SJSA1 (cell line): ENCODE measurements at places on chromosomes 12 and 14.
A peak's percentile ranks its signal among the peaks of the same experiment; 100 is the strongest.

- DNase-seq = no peak
Measured at GRCh38 chr12:117516034-117516433, 154.6 kb upstream of the NOS1 start.

- DNase-seq = no peak
Measured at GRCh38 chr14:90620568-90621077, 195.6 kb downstream of the TTC7B start.

DNA sequence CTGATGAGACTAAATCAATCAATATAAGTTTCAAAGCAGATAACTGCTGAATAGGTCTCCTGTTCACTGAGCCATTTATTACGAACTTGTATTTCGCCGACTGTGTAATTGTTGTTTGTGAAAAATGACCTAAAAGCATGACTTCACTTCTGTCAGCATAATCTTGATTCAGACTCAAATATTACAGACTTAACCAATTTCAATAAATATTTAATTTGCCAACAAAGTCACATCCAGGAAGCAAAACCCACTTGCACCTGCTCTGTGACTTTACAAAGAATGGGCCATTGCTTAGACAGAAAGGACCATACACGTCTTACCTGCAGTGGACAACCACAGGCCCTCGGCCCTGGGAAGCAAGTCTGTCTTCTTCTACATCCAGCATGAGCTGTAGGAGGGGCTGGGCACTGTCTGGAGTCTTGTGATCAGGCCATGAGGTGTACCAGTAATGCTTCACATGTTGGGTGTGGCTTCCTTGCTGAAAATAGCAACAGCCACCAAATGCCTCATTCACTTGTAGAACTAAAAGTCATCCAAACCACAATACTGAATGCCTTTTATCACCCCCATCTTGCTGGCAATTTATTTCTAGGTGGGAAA is 23.5 kb upstream of the PTPRB start:
- peak; percentile 80 for DNase-seq

DNA sequence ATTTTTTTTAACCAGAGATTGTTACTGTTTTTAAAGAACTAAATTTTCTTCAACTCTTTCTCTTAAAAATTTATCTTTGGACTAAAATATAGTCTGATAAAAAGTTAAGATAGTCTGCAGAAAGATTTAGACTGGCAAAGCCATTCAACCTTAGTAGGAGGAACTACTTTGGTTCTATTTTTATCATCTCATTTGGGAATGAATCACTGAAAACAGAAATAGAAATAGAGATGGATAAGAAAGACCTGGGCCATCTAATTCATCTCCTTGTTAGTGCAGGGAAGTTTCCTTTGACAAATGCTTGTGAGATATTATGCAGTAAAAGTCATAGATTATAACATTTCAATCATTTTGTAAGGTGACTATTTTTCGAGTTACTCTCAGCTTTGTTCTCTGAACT is 263.2 kb upstream of the NPAS3 start:
- DNase-seq = no peak

DNA sequence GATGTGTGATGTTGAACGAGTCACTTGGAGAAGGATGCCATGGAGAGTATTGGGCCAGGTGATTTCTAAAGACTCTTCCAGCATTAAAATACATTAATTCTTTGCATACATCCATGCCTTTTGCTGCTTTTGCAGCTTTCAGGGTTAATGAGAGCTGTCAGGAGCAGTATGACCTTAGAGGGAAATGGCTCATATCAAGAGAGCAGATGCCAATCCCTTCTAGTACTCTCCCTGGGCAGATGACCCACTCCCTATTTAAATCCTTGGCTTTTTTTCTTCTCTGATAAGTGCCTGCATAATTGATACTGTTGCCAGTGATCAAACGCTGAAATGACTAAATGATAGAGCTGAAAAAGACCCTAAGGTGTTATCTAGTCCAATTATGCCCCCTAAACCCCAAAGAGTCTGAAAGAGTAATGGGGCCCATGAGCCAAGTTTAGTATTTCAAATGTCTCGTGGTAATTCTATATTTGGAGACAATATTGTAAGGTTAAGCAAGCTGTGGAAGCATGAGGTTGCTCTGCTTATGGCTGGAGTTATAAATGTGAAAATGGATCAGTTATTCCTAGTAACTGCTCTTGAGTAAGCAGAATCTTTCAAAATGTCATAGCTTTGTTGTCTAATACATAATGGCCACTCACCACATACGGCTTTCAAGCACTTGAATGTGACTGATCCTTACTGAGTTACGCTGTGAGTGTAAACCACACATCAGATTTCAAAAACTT is 137.3 kb downstream of the ETV6 start:
- no peak for DNase-seq

DNA sequence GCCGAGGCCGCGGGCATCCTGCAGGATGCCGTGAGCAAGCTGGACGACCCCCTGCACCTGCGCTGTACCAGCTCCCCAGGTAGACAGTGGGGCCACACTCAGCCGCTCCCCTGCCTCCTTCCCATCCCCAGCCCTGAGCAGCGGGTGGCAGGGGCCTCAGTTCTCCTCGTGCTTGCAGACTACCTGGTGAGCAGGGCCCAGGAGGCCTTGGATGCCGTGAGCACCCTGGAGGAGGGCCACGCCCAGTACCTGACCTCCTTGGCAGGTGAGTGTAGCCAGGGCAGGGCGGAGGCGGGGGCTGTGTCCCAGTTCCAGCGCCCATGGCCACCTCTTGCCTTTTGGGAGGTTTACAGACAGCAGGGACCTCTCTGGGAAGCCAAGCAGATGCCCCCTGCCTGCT is 22.9 kb downstream of the HIP1R start:
- DNase-seq = no peak

DNA sequence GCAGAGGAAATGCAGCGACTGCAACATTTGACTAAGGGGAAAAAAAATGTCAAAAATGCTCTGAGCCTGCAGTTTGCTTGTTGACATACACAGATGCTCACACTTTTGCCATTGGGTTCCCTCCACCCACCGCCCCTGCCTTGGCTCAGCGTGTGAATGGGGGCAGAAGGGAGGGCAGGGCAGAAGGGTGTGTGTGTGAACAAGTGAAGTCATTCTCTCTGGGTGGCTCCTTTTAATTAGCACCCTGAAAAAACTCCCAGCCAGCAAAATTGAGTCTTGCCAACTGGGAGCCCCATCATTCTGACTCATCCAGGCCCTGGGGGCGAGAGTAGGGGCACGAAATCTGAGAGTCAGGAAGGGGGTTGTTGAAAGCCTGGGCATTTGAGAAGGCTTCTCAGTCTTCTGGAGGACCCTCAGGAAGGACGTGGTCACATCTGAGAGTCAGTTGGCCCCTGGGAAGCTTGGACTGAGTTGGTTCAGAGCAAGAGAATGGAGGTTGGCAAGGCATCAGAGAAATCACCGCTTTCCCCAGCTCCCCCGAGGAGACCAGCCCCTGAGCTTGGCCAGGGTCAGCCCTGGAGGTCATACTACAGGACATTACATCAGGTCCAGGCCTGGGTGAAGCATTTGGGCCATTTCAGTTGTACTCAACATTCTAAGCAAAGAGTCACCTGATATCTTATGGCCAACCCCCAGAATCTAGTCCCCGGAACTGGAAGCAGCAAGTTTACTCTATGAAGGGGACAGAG is 22.7 kb upstream of the KRT78 start:
- DNase-seq = peak; percentile 97

- no peak for DNase-seq
Measured at GRCh38 chr14:68255693-68256178, 436.2 kb downstream of the RAD51B start.

DNA sequence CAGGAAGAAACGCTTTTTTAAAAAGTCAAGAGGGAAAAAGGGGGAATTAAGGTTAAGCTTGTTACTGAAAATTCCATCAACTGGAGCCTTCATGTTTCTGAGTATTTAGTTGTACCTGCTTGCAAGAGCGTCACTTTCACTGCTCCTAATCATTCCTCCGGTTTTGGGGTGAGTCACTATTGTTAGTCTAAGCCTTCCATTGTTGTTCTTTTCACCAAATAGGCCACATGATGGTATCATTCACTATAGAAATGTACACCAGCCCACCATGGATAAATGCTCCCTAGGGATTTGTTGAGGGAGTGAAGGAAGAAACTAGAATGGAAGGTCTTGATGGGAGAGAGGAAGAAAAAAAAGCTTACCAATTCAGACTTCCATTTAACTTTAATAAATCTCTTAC is 3.0 kb downstream of the IL22 start:
- DNase-seq = no peak

DNA sequence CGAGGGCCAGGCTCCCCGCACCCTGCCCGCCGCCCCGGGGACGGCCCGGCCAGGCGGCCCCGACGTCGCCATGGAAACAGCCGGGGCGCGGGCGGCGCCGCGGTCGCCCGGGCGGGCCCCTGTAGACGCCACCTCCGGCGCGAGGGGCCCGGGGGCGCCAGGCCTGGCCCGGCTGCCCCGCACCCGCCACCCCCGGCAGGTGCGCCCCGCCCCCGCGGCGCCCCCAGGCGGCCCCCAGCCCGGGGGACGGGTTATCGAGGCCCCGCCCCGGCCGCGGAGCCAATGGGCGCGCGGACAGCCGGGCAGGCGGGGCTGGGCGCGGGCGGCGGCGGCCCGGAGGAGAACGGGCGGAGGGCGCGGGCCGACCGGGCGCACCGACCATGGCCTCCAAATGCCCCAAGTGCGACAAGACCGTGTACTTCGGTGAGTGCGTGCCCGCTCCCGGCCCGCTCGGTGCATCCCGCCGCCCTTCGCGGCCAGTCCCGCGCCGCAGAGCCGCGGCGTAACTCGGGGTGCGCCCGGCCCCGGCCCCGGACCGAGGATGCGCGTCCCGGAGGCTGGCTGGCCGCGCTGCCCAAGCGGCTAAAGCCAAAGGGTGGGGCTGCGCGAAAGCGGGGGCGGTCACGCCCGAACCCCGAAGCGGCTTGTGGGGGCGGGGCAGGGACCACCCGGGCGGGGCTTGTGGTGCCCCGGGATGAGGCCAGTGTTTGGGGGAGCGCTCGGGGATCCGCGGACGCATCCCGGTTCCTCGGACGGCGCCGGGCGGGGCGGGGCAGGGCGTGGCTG is at the start of gene CRIP2:
TSS of gene CRIP2 (plus strand) at position 339 of the 786 bp plus-strand sequence. CDS start at position 381, 42 bp downstream.
- DNase-seq = no peak

- no peak for DNase-seq
Measured at GRCh38 chr12:126418400-126418799, 1353.2 kb downstream of the AACS start.

- DNase-seq = no peak
Measured at GRCh38 chr12:113134071-113134470, 1.5 kb downstream of the RASAL1 start.

GRCh38 chr12:24561882-24562770 is 386.8 kb downstream of the BCAT1 start:
- peak; percentile 70 for DNase-seq

GRCh38 chr12:5520037-5520436 is 88.1 kb downstream of the NTF3 start:
- DNase-seq = no peak

- DNase-seq = peak; percentile 48
Measured at GRCh38 chr12:33795536-33795935, 226.8 kb upstream of the ALG10 start.

DNA sequence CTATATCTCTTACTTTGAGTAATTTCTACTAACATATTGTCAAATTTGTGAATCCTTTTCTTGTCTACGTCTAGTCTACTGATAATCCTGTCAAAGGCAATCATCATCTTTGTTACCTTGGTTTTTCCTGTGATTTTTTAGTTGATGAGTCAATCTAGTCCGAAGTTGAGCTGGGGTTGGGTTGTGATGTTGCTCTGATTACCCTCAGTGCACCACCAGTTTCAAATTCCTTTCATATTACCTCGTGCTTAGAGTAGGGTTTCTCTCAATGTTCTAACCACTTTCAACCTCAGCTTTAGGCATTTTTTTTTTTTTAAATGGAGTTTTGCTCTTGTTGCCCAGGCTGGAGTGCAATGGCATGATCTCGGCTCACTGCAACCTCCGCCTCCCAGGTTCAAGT is 186.8 kb downstream of the BTG1 start:
- DNase-seq = peak; percentile 25

DNA sequence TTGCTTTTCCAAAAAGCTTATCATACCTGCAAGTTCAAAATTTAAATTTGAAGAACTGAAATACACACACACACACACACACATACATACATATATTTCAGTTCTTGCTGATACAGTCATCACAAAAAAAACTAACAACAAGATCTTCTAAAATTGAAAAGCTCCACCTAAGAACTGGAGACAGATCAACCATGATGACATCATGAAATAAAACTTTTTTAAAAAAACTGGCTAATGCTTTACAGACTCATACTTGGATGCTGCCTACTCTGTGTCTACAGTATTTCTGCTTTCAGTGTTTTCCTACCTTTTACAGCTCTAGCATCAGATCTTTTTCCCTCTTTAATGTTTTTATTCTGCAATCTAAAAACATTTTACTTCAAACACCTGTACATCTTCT is 261.4 kb downstream of the DIO2 start:
- DNase-seq = no peak

DNA sequence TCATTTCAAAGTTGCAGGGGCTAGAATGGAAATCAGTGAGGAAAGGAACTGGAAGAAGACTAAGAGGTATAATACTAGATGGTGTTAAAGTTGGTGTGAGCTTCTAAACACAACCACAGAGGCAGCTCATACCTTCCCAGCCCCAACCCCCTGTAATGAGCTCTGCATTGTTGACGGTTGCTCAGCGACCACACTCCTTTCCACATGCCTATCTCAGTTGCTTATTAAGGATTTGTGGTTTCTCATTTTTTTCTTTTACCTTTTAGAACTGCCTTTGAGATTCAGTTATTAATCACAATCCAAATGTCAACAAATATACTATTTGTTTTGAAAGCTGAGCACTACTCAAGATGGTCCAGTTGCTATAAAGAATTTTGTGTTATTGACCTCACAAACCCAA is 62.1 kb upstream of the KIF21A start:
- no peak for DNase-seq

- no peak for DNase-seq
Measured at GRCh38 chr12:108921946-108922345, 42.1 kb downstream of the DAO start.

- DNase-seq = no peak
Measured at GRCh38 chr12:100721169-100721568, 73.4 kb upstream of the ANO4 start.

- no peak for DNase-seq
Measured at GRCh38 chr14:52913271-52913670, 37.6 kb downstream of the FERMT2 start.

DNA sequence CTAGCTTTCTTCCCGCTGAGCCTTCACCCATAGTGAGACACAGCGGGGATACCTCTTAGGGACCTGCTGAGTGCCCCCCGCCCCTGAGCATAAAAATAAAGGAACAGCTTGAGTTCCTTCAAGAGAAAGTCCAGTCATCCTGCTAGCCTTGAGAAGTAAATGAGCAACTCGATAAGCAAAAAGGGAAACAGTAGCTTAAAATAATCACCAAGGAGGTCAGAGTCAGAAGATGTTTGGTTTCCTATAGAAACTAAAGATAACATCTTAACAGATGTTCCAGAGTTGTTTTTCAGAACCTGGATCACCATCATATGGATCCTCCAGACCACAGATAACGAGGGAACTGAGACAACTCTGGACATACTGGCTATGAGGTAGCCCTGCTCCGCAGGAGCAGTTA is 94.0 kb downstream of the BCAT1 start:
- DNase-seq = no peak

GRCh38 chr12:85798122-85798521 is 38.1 kb downstream of the RASSF9 start:
- no peak for DNase-seq
